PC-3 (cell line): ENCODE measurements at places on chromosomes 6 and 20.

DNA sequence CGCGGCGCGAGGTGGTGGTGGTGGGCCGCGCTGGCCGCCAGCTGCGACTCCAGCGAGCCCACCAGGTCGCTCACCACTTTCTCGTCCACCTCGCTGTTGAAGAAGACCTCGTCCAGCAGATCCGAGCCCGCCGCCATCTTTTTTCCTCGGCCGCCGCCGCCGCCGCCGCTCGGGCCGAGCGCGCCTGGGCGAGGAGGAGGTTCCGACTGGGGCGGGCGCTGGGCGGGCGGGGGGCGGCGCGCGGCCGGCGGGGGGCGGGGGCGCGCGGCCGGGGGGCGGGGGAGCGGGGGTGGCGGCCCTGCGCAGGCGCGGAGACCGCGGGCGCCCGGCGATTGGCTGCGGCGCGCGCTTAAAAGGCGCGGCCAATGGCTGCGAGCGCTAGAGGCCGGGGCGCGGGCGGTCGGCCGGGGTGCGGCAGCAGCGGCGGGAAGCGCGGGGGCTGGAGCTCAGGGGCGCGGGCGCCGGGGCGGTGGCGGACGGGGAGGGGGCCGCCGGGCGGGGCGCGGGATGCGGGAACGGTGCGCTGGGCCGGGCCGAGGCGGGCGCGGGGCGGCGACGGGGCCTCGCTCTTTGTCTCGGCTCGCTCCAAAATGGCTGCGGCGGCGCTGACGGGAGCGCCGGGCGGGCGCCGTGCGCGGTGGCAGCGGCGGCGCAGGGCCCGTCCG is at the start of gene TAF4:
TAF4 (minus strand) TSS at position 208 of the 665 bp plus-strand sequence; CDS start at position 137, 71 bp downstream.
- peak; percentile 78 for DNase-seq

DNA sequence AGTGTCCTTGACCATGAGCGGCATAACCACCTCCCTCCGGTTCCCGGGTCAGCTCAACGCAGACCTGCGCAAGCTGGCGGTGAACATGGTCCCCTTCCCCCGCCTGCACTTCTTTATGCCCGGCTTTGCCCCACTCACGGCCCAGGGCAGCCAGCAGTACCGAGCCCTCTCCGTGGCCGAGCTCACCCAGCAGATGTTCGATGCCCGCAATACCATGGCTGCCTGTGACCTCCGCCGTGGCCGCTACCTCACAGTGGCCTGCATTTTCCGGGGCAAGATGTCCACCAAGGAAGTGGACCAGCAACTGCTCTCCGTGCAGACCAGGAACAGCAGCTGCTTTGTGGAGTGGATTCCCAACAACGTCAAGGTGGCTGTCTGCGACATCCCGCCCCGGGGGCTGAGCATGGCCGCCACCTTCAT is 4.9 kb downstream of the TUBB1 start:
- DNase-seq, result no peak

- no peak for DNase-seq
Measured at GRCh38 chr6:34897130-34897529, 8.1 kb downstream of the ANKS1A start.

DNA sequence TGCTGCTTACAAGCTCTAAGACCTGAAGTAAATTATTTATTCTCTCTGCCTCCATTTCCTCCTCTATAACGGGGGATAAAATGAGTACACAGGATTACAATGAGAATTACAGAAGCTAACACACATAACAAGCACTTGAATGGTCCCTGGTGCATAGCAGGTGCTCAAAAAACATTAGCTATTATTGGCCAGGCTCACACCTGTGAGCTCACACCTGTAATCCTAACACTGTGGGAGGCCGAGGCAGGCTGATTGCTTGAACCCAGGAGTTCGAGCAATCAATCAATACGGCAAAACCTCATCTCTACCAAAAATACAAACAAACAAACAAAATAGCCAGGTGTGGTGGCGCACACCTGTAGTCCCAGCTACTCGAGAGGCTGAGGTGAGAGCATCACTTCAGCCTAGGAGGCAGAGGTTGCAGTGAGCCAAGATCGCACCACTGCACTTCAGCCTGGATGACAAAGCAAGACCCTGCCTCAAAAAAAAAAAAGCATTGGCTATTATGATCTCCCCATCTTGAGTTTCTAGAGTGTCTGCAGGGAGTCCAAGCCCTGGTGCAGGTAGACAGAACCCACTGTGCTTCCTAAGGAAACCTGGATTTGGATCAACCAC is 68.1 kb downstream of the PREX1 start:
- no peak for DNase-seq

DNA sequence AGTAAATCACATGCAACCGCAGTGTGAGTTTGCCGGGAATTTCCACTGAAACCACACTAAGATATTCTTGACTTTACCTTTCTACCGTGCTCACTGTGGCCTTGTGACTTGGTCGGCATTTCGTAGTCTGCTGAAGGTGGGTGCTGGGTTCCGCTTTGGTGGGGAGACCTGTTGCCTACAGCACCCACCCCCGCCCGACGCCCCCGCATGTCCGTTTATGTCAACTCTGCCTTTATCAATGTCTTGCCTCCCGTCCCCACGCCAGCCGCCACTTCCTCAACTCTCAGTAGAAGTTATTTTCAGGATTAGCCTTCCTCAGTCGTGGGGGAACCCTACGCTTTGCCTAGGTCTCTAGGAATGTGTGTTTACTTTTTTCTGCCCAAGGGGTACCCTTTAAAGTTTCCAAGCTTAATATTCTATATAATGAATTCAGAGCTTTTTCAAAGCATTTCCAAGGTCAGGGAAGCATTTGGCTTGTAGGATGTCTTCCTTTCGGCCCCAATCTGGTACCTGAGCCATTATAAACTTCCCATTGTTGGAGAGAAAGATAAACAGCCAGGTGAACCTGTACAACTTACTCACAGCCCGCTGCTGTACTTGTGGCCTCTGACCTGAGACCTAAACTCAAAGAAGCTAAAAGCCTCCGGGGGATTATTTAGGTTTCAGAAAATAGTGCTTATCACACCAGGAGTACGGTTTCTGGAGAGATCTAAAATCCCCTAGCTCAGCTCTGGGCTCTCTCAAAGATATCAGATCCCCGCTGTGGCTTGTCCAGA is 54.2 kb downstream of the TBC1D7 start:
- DNase-seq, result no peak

DNA sequence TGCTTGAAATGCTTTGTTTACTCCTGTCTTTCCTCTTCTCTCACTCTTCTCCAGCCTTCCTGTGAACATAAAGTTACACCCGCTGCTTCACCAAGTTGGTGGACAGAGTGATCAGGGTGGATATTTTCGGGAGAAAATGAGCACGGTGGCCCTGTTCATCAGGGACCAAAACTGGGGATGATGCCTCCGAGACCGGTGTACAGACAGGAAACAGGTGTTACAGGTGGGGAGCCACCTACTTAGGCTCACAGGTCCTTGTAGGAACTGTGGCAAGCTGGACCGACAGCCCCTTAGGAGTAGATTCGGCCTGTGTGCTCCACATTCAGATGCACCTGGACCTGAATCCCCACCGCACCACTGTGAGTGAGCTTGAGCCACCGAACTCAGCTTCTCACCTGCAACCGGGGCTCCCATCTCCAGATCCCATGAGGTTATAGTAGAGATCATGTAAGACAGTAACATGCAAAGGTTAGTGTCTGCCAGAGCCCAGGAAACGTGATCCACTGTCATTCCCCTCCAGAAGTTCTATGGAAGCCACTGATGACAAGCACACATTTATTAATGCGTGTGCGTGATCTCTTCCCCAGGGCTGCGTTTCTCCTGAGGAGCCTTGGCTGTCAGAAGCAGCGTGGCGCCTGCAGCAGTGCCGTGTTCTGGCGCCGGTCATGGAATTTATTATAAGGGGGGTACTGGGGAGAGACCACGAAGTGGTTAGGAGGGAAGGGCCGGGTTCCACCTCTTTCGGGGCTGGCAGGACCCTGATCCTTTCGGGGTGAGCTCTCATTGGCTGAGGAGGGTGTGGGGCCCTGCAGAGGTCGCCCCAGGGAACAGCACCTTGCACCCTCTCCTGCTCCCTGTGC is 94.2 kb downstream of the ERMARD start:
- no peak for DNase-seq

- no peak for DNase-seq
Measured at GRCh38 chr6:20312606-20313005, 89.1 kb upstream of the E2F3 start.

DNA sequence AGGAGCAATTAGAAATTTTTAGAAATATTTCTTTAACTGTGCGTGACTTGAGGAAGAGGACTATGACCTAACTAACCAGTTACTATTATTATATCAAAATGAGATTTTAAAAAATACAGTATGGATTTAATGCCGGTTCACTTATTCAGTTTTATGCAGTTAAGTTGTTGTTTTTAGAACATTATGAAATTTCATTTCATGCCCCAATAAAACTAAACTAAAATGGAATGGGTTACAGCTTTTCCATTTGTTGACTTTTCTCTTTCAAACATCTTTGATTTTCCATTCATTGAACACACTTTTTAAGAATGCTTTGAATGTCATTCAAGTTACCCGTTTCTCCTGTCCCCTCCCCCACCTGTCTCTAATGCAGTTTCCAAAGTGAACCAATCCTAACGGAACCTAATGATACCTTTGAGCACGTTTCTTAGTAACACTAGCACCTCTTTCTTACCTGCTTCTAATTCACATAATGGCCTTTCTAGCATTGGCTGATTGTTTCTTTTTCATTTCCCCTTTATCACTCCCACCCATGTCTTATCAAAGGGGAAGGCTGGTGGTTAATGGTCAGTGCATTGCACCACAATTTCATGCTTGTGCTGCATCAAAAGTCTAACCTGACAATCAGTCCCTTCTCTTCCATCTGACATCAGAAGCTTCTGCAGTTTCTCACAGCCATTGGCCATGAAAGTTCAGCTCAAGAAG is 262.2 kb upstream of the TAB2 start:
- no peak for DNase-seq

DNA sequence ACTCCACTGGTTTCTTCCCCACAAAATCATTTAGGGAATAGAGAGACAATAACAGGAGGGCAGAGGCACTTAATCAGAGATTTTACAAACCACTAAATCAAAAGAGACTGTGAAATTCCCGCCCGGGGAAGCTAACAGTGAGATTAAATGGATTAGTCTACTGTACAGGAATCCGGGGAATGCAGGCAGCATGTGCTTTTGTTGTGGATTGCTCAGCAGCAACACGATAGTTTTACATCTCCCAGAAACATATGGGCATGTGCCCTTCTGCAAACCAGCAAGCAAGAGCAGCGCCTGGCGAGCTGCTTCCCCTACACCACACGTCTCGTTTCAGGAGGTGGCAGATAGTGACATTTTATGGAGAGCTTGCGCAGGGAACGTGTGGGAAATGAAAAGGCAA is 382.3 kb downstream of the CD83 start:
- DNase-seq, result peak; percentile 79

- no peak for DNase-seq
Measured at GRCh38 chr6:13256266-13257001, 71.9 kb downstream of the TBC1D7 start.

DNA sequence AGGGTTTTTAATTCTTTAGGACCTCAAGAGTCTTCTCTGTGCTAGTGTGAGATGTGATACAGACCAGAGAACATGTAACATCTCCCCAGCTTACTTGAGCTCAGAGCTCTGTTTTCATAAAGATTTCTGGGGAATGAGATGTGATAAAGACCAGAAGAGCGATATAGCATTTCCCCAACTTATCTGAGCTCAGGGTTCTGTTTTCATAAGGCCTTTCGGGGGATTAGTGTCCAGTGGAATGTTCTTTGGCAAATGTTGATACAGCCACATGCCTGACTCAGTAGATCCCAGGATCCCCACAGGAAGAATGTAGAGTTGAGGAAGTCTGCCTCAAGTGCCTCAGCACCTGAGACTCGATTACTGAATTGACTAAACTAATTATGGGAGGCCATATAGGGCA is 18.7 kb upstream of the TOP1 start:
- DNase-seq, result no peak

- no peak for DNase-seq
Measured at GRCh38 chr6:156977527-156978291, 200.5 kb downstream of the ARID1B start.

DNA sequence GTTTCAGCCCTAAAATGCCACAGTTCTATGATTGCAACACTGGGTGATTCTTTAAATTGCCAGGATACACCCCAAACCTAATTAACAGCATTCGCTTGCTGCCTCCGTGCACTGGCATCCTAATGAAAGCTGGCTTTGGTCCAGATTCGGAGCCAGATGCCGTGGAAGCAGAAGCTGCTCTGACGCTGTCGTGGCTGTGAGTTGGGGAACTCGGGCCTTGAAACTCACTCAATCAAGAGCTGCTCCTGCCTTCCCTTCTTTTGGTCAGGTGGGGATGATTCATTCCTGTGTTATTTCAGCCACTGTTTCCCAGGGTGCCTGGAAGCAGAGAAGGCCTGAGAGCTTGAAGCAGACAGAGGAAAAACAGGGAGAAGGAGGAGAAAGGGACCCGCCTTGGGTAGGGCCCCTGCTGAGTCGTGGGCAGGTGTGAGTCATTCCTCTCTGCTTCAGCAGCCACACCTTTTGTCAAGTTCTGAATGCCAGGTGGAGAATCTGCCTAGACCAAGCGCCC is 36.2 kb upstream of the DSP start:
- DNase-seq, result peak; percentile 96

- no peak for DNase-seq
Measured at GRCh38 chr6:35897486-35897885, 23.4 kb downstream of the SRPK1 start.

DNA sequence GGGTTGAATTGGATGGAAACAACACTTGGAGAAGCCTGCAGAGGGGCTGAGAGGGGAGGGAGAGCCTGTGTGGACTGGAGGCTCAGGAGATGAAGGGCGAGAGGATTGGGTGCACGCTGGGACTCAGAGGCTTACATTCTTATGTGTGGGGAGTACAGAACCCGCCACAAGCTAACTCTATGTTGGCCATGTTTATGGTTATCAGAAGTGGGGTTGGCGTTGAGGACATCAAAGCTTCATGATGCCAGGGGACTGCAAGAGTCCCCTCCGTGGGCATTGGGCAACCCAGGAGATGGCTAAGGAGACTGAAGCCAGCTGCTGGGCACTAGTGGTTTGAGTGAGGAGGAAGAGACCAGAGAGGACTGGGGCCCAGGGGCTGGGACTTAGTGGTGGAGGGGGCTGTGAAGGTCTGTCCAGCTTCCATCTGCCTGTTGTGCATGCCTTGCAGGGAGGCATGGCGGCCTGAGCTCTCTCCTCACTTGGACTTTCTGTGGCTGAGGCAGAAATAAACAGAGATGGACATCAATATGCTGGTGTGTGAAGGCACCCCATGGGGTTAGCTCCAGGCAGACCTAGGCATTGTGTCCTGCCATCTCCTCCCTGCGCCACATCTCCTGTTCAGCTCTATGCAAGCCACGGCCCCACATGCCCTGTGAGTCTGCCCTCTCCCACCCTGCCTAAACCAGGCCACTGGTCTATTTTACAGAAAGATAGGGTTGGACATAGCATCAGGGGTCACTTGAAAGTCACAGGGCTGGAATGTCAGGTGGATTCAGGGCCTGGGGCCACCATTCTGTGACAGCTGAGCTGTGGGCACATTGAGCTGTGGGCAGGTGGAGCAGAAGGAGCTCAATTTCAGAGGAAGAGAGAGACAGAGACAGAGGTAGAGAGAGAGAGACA is 61.6 kb downstream of the PHACTR3 start:
- no peak for DNase-seq

- DNase-seq, result no peak
Measured at GRCh38 chr6:106856227-106856874, 118.2 kb downstream of the CD24 start.

GRCh38 chr20:15655295-15655874 is 917.9 kb downstream of the KIF16B start:
- no peak for DNase-seq
